ENCODE measurements at places on chromosomes 5 and 9. TPM values are rescaled to one million over a fixed set of nuclear protein-coding genes. Genes with fewer than 3 reads are reported as not detected.
A peak's percentile ranks its signal among the peaks of the same experiment; 100 is the strongest.

The LRRC70 gene
- total RNA-seq = 1.0 TPM

The PTGDS gene
- not detected for total RNA-seq

The SLC46A2 gene
- total RNA-seq = not detected

The BAAT gene
- total RNA-seq = not detected

The SNCAIP gene
- not detected for total RNA-seq

GRCh38 chr5:149656576-149657182 is 73.4 kb upstream of the PPARGC1B start:
- DNase-seq = peak; percentile 67

- no peak for DNase-seq
Measured at GRCh38 chr9:86721226-86721781, 226.0 kb downstream of the GAS1 start.

DNA sequence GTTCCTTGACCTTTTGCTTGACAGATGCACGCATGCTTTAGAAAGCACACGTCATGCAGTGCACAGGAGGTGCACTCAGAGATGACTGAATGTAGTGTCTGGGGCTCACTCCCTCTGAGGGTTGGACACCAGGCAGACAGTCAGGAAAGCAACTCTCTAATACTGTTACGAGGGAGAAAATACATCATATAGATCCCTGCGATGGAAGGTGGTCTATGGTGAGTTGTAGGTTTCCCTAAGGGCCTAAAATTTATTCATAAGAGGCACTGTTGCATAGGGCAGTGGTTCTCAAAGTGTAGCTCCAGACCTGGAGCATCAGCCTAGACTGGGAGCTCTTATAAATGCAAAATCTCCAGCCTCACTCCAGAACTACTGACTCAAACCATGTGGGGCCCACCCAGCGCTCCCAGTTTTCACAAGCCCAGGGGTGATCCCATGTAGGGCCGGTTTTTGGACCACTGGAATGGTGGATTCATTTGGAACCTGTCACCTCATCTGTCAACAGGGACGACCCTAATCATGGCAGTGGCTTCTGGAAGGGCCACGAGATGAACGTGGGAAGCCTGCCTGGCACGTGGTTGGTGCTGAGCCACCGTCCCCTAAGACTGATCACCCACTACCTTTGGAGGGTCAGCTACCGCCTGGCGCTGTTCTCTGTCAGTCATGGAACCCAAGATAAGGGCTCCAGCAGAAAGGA is 16.8 kb upstream of the PHF19 start:
- DNase-seq = no peak

GRCh38 chr9:137147793-137148160 is 8.8 kb downstream of the GRIN1 start:
- DNase-seq = no peak

GRCh38 chr5:10756549-10756948 is 4.5 kb downstream of the DAP start:
- DNase-seq = peak; percentile 51

- no peak for DNase-seq
Measured at GRCh38 chr5:43643327-43643726, 40.3 kb downstream of the NNT start.

DNA sequence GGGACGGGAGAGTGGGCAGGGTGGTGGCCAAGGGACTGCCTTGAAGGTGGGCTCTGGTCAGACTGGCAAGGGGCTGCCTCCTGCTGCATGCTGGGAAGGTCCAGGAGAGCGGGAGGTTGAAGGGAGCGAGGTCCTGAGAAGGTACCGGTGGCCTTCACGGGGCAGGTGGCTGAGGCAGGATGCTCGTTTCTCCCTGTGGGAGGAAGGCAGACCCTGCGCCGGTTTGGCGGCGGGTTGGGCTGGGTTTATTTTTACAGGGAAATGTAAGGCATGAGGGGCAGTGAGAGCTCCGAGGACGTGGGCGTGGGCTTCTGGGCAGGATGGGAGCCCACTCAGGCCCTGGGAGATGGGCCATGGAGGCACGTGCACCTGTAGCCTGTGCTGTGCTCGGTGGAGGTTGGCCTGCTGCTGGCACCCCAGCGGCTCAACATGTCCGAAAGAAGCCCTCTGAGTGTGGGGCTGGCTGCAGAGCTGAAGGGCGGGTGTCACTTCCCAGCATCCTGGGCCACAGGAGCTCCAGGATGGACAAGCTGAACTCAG is 27.3 kb downstream of the IER5L start:
- DNase-seq = no peak

- no peak for DNase-seq
Measured at GRCh38 chr5:172235132-172235780, 41.3 kb downstream of the EFCAB9 start.

DNA sequence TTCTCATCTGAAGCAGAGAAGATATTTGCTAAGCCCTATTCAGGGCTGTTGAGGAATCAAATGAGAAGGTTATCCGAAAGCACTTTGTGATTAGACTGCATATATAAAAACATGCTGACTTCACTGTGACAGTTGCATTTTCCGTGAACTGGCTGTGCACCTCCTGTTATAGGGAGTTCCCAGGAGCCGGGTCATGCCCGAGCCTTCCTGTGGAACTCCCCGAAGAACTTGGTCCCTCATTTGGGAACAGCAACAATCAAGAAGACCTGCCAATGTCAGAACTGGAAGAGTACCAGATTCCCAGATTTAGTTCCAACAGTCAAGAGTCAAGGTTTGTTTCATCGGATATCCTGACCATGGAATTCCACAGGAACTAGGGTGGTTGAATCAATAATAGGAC is 130.4 kb upstream of the RAI14 start:
- DNase-seq = no peak

DNA sequence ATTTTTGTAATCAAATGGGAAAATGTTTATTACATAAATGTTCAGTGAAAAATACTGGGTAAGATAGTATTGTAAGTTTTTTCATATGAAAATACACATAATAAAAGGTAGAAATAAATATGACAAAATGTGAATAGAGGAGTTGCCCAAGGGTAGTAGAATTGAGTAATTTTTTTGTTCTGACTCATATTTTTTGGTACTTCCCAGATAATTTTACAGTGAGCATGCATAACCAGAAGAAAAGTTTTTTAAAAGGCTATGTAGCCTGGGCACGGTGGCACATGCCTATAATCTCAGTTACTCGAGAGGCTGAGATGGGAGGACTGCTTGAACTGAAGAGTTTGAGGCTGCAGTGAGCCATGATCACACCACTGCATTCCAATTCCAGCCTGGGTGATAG is 116.9 kb downstream of the PIP5K1B start:
- no peak for DNase-seq

DNA sequence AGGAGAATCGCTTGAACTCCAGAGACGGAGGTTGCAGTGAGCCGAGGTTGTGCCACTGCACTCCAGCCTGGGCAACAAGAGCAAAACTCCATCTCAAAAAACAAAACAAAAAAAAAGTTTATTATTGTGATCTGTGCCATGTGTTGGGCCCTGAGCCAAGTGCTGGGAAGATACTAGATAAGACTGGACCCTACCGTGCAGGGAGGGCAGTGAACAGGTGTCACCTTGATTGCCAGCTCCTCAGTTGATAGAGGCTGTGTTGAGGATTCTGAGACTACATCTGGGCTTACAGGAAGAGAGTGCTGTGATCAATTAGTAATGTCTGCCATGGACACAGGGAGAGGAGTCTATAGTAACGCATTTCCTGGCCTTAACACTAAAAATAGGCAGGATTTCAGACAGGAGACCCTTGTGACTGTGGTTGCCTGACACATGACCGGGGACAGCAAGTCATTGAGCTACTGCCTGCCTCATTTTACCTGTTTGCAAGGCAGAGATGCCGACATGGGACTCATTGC is 201.5 kb downstream of the C9orf50 start:
- no peak for DNase-seq

DNA sequence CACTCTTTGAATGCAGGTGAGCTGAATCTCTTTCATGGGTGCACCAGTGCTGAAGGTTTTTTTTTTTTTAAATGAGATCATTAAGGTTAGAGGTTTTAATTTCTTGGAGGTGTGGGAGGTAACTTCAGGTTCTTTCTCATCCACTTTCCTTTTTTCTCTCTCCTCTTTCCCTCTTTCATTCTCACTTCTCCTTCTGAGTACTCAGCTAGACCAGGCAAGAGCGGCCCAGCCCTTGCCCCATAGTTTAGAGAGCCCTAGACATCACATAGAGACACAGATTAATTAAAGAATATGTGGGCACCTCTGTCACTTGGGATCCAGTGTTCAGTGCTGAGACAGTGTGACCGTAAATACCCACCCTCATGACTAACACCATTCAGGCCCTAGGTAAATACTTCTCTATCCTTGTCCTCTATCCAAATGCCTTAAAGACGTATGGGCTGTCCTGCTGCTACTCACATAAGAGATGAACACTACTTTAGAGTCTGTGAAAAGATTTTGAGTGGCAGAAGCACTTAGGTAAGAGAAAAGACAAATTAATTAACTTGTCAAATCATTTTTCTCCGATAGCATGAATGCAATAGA is 174.1 kb downstream of the TLE4 start:
- no peak for DNase-seq

- DNase-seq = no peak
Measured at GRCh38 chr9:136614372-136614922, 48.3 kb upstream of the EGFL7 start.

GRCh38 chr9:99040251-99040900 is 64.5 kb upstream of the TGFBR1 start:
- no peak for DNase-seq

DNA sequence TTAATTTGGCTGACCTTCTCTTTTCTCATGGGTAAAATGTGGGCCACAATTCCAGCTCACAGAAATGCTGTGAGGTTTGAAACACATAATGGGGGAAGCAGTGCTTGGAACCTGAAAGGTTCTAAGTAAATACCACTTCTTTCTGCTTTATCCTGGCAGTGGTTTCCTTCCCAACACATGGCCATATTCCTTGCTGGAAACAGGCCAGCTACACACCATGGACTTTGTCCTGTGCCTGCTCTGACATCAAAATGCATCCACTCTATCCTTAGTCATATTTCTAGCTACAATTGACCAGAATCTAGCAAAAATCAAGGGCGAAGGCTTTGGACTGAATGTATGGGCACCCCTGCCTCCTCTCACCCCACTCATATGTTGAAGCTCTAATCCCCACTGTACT is 93.1 kb upstream of the TRPC7 start:
- no peak for DNase-seq

- DNase-seq = no peak
Measured at GRCh38 chr9:72025906-72026305, 34.5 kb downstream of the C9orf57 start.
